GM12864 (cell line): ENCODE measurements at places on chromosomes 5 and 9.

DNA sequence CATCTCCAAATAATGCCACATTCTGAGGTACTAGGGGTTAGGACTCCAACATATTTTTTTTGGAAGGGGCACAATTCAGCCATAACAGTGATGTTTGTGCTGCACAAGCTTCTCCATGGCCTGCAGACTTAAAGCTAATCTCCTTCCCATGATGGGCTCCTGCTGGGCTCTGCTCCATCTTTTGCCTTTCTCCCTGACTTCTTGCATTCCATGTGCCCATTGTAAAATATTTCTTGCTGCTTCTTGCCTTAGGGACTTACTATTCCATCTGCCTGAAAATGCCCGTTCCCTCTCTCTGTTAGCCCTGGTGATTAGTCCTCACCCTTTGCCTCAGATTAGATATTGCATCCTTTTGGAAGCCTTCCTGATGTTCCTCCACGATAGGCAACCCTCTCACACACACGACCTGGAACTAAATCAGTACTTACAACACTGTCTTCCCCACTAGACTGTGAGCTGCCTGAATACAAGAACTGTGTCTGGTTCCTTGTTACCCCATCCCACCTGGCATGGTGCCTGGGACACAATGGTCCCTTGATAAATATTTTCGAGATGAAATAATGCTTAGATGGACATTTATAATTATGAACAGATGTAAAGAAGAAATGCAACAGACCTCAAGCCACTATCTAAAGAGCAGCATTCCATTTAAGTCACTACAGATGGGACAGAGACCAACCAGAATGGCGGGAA, 33.5 kb downstream of the OR1J1 start:
- no peak for DNase-seq

DNA sequence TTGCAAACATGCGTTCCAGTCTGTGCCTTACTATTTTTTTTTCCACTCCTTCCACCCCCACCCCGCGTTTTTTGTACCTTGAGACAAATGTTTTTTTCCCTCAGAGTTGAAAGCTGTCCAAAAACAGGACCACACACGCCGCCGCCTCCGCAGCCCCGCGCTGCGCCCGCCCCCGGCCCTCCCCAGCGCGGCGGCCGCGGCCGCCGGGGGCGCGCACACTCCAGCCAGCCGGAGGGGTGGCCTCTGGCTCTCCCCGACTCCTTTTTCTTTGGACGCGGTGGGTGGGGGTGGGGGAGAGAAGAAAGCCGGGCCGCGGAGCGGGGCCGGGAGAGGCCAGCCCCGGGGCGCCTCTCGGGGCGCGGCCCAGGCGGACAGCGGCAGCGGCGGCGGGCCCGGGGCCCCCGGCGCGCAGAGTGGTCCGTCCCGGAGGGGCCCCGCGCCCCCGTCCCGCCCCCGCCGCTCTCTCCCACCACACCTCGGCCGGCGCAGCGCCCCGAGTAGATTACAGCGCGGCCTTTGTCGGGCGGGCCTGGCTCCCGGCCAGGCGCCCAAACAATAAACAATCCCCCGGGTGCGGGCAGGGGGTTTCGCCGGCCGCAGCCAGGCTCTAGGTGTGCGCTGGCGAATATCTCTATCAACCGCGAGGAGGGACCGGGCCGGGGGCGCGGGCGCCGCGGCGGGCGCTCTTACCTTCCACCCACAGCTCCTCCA, 10.9 kb downstream of the PTCH1 start:
- DNase-seq = no peak

GRCh38 chr9:134076644-134077043, 8.8 kb upstream of the BRD3 start:
- DNase-seq = no peak

GRCh38 chr5:149114403-149115312, 26.6 kb upstream of the ABLIM3 start:
- DNase-seq = peak; percentile 13

- no peak for DNase-seq
These were observed 501.4 kb upstream of the ST8SIA4 start for GRCh38 chr5:101404531-101404930.

DNA sequence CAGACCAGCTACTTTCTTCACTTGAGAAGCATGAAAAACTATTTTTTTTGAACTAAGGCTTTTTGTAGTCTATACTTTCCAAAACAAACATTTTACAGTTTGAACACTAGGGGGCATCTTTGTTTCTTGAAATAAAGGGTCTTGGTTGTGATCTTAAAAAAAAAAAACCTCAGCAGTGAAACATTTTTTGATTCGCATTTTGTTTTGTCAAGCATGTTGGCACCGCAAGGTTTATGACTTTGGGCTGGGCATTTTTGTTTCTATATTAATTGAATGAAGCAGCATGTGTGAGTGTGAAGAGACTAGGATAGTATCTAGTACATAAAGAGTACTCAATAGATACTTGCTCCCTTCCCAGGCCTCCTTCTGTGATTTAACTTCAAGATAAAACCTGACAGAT, 31.6 kb upstream of the ACOT12 start:
- peak; percentile 8 for DNase-seq

GRCh38 chr9:34591248-34591916, 1.9 kb upstream of the CNTFR start:
- DNase-seq = no peak

DNA sequence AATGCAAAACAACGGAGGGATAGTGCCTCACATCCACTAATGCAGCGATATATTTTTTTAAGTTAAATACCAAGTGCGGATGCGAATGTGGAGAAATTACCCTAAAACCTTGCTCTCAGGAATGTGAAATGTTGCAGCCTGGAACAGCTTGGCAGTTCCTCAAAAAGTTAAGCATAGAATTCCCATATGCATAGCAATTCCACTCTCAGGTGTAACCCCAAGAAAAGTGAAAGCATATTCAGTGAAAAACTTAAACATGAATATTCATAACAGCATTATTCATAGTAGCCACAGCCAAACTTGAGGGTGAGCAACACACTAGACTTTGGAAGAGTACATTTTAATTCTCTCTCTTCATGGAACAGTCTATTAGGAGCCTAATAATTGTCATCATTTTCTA, 83.2 kb upstream of the ICE1 start:
- DNase-seq = no peak

GRCh38 chr9:95901506-95901905, 26.0 kb downstream of the ERCC6L2 start:
- no peak for DNase-seq

GRCh38 chr9:13264788-13265187, 14.7 kb downstream of the MPDZ start:
- DNase-seq = no peak

DNA sequence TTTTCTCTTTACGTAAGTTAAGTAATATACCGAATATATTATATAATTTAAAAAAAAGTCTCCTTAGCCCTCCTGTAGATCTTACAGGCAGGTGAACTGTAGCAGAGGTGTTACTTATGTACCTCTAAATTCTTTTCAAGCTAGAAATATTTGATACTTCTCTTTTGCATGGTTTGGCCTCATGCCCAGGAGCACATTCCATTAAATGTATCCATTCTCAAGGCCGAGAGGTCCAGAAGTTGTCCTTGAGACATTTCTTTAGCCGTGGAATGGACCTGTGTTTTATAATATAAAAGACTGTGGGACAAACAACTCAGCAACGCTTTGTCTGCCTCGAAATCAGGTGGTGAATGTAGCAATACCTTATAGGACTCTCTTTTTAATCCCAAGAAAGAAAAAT, 184.5 kb downstream of the TRIO start:
- no peak for DNase-seq

DNA sequence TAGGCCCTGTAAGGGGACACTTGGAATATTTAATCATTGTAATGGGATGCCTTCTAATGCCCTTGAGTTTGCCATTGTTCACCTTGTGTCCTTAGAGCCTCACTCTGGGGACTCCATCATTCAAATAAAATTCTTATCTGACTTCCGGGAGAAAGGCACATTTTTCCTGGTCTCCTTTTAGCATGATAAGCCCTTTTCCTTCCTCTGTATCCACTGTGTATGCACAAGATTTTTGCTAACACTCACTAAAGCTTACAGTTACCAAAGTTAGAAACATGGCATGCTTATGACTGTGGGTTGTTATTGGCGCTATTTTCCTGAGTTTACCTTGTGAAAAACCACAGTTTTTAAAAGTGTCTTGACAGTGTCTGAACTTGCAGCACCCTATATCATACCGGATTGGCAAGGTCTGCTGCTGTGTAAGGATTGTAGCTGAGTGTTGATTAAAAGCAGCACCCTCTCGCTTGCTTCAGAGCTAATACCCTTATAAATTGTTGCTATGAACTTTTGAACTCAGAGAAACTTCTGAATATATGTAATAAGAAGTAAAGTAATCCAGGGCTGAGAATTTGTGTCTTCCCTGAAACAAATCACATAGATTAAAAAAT, 46.4 kb downstream of the SNCAIP start:
- no peak for DNase-seq

DNA sequence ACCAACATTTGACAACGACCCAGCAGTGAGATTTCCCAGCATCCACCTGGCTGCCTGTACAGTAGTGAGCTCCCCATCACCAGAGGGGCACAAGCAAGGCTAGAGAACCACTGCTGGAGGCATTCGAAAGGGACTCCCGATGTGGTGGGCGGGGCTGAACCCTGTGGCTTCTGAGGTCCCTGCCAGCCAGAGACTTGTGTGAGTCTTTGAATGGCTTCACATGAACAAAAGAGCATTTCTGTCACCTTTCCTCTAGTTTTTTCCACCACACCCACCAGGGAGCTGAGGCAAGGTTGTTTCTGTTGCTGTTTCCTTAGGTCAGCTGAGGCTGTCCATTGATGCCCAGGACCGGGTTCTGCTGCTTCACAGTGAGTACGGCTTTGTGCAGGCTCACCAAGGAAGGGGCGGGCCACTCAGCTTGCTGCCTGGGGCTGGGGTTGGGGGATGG, 15.7 kb downstream of the RGS3 start:
- no peak for DNase-seq

DNA sequence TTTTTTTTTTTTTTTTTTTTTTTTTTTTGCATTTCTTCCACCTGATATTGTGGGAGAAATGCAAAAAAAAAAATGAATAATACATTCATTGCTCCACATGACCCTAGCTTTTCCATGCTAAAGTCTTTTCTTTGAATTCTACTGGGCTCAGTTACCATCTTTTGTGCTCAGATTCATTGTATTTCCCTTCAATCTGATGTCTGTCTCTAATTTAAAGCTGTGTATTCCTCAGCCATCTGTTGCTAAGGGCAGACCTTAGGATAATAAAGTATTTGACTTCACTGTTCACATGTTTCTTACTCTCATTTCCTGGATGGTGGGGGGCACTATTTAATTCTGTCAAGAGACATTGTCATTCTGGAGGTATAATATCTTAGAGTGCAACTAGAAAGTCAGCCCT, 123.5 kb downstream of the FGF10 start:
- DNase-seq = no peak

DNA sequence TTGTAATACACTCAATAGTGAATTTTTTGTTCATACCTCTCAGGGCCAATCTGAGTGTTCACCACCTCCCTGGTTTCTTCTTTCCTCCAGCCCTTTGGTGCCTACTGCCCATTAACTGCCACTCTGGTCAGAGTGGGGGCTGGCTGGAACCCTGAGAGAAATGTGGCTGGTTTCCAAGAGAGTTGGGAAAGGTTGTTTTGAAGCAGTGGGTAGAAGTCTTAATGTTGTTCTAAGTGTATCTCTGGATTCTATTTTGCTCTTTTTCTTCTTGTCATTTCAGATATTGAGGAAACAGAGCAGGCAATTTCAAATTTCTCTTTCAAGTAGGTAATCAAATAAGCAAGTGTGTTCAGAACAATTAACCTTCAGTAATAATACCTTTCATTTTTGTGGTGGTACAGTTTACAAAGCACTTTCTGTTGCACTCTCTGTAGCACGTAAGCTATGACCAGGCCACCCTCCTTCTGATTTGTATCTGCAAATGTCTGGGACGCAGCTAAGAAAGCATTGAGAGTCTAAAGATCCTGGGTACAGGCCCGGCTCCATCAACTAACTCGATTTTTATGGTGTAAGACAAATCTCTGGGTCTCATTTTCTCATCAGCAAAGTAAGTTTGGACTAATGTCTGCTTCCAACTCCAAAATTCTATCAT, 8.4 kb downstream of the SLC1A3 start:
- DNase-seq = no peak

DNA sequence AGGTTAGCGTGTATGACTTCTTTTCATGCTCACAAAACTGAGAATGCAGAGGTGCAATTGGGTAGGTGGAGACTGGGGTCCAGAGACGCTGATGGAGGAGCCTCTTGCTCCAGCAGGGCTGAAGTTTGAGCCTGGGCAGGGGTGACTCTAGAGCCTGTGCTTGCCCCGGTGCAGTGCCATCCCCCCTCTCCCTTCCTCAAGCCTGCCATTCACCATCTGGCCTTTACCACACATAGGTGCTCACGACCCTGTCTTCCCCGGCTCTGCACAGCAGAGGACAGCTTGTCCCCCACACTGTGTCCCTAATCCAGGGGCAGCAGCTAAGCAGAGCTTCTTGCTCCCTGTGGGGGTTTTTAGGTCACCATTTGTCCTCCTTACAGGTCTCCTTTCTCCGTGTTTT, 86.5 kb downstream of the DAP start:
- no peak for DNase-seq

GRCh38 chr5:109223531-109223930, 186.2 kb downstream of the PJA2 start:
- DNase-seq = no peak

- no peak for DNase-seq
These were observed 76.6 kb downstream of the RAPGEF1 start for GRCh38 chr9:131663288-131663687.

DNA sequence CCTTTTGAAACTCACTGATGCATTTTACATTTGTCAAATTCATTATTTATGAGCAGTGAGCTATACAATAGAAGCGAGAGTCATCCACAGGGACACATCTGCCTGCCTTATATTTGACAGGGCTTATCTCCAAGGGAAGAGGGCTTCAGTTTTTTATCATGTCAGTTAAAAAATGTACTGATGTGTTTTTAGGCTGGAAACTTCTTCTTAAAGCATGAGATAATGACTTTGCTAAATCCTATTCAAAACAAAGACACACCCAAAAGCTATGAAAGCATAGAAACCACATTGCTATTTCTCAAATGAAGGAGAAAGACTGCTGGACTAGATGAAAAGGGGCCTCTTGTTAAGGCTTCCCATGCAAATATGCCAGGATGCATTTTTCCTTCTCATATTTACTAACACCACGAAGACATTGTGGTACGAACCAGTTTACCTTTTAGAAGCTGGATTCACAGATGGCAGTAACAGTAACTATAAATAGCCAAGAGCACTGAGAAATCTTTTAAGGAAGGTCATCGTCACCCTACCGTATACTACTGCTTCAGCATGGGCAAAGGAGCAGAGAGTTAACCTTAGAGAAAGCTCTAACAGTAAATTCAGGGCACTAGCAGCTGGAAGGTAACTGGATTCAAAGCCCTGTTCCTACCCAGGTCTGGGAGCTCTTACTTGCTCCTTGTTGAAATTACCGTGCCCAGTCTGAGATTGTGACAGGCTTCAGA, 86.3 kb upstream of the IFNK start:
- DNase-seq = no peak

GRCh38 chr5:31880449-31880848, 241.5 kb downstream of the PDZD2 start:
- no peak for DNase-seq

- no peak for DNase-seq
These were observed 95.5 kb downstream of the SNX24 start for GRCh38 chr5:122940890-122941289.
